ENCODE measurements at places on chromosomes 4 and X.

GRCh38 chrX:265502-265901 is 15.7 kb upstream of the PLCXD1 start:
- no peak for DNase-seq

DNA sequence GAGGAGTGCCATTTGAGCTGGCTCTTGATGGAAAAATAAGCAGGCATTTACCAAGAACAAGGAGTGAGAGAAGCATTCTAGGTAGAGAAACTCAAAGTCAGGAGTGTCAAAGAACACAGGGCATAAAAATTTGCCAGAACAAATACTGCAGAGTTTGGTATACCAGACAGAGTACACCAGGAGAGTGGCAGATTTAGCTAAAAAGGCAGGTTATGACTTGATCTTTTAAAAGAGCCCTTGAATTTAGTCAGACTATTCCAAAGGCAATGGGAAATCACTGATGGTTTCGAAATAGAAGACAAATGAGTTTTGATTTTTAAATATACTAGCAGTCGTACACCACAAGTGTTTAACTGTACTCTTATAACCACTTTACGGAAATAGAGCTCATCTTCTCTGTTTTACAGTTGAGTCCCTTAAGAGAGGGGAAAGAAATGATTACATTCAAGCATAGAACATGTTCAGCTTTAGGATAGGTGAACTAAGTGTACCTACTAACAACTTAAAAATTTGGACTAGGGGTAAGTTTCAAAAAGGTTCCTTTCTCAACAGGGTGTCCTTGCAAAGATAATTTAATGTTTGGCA is 10.2 kb downstream of the UBE2D3 start:
- peak; percentile 27 for DNase-seq

GRCh38 chrX:130626521-130626920 is 224.7 kb downstream of the RBMX2 start:
- DNase-seq, result no peak

DNA sequence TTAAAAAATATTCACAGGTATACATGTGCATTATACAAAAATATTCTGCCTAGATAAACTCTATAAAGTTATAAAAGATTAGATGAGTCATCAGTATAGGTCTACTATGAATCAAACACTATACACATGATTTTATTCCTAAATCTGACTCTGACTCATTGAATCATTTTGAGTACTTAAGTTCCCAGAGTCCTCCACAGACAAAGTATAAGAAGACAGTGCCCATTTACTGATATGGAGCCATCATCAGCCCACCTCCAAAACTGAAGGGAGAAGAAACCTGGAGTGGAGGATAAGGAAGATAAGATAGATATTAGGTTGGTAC is 28.7 kb upstream of the ANTXR2 start:
- DNase-seq, result peak; percentile 24

DNA sequence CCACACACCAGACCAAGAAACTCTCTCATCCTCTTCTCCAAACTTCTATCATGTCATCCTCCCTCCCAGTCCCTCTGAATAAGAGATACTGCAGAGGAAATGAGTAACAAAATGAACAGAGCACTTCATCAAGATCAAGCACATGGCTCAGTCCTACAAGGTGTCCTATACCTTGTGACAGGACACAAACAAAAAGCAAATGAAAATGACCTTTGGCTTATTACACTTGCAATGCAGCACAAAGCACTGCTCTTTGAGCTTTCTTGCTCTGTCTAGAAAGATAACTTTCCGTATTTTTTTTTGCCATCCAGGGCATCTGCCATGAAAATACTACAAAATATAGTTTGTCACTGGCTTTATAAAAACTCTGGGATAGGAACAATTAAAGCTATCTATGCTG is 402.7 kb downstream of the HNRNPD start:
- no peak for DNase-seq

GRCh38 chr4:17667653-17668201 is 53.3 kb downstream of the MED28 start:
- DNase-seq, result no peak

GRCh38 chr4:108706289-108706688 is 55.9 kb downstream of the OSTC start:
- no peak for DNase-seq

- no peak for DNase-seq
These were observed 246.5 kb downstream of the PPP1R2C start for GRCh38 chrX:42531441-42531840.

- DNase-seq, result no peak
These were observed 3.5 kb upstream of the CLNK start for GRCh38 chr4:10688022-10688421.

DNA sequence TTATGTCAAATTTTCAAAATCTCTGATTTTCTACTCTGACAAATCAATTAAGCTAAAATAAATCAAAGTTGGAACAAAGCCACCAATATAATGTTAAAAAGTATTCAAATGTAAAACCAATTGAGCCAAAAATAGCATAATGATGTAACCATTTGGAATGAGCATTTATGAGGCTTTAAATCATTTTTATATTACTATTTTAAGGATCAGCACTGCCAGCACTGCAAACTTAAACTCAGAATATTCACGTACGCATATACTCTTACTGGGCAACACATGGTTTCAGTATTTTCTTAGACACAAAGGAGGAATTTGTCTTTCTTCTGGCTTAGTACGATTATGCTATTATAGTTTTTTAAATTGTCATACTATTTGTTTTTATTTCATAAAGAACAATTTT is 52.2 kb downstream of the AFAP1 start:
- no peak for DNase-seq

- DNase-seq, result peak; percentile 94
These were observed 104.0 kb downstream of the FAM53A start for GRCh38 chr4:1579901-1580691.

- DNase-seq, result no peak
These were observed 48.4 kb upstream of the MSANTD1 start for GRCh38 chr4:3200423-3201090.

GRCh38 chr4:153156721-153157120 is 47.5 kb upstream of the TRIM2 start:
- DNase-seq, result no peak

- peak; percentile 36 for DNase-seq
These were observed 531 bp downstream of the RUFY3 start for GRCh38 chr4:70722199-70722791.

- DNase-seq, result no peak
These were observed 167.4 kb downstream of the HS3ST1 start for GRCh38 chr4:11261066-11261850.

Data from activated CD4-positive, alpha-beta T cell treated with anti-CD3 and anti-CD28 coated beads, Interleukin-10, Interleukin-2, amounts not matched to agents 100 ng/mL and 50 ng/mL, durations not matched to agents 16 hours and 8 hours (primary cell).